ENCODE measurements at places on chromosomes 6 and 20.

DNA sequence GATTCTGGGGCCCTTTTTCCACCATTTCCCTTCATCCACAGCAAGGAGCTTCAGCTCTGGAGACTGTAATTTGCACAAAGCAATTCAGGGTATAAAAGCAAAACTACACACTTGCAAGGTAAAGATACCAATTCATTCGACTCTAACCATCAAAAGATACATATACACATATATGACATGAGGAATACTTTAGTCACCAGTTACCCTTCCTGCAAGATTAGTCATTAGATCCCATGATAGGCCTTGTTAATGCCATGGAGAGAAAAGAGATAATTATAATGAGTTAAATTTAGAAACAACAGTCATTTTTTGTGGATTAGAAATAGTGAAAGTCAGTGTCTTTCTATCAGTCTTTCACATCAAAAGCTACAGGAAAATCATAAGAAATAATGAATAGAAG, 204.2 kb downstream of the KCNQ5 start:
- DNase-seq = no peak

GRCh38 chr20:31547017-31547675, 32.9 kb downstream of the HM13 start:
- DNase-seq = peak; percentile 80

GRCh38 chr20:48607544-48607865, 220.3 kb downstream of the PREX1 start:
- DNase-seq = no peak

- no peak for DNase-seq
Measured at GRCh38 chr6:55445648-55446204, 118.5 kb downstream of the GFRAL start.

- no peak for DNase-seq
Measured at GRCh38 chr20:57777911-57778310, 68.1 kb upstream of the PMEPA1 start.

DNA sequence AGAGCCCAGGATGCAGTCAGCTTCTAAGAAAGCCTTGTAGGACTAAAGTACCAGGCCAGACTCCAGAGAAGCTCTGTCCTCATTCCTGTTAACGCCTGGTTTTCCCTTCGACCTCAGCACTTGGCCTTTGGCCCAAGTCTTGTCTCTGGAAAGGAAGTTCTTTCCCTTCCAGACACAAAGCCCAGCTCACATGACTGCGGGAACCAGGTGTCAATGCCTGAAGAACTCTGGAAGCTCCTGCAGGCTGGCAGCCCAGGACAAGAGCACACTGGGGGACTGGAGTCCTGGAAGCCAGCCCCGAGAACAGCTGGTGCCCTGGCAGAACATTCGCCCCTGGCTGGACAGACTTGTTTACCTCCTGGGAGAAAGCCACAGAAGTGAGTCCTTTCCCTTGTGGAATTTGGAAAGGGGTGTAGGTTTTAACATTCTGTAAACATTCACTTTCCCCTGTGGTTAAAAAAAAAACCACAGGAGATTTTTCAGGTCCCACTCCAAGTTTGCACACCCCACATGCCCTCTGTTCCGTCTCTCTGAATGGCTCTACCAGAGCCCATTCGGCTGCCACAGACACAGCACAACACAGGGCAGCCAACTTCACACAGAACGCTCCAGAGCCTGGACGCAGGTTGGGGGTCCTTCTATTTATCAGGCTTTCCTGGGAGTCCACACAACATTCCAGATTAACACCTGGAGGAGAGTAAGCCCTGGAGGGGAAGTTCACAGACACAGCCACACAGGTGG, 18.1 kb downstream of the ACSS1 start:
- peak; percentile 11 for DNase-seq

- no peak for DNase-seq
Measured at GRCh38 chr6:44442236-44442635, 54.7 kb downstream of the CDC5L start.

DNA sequence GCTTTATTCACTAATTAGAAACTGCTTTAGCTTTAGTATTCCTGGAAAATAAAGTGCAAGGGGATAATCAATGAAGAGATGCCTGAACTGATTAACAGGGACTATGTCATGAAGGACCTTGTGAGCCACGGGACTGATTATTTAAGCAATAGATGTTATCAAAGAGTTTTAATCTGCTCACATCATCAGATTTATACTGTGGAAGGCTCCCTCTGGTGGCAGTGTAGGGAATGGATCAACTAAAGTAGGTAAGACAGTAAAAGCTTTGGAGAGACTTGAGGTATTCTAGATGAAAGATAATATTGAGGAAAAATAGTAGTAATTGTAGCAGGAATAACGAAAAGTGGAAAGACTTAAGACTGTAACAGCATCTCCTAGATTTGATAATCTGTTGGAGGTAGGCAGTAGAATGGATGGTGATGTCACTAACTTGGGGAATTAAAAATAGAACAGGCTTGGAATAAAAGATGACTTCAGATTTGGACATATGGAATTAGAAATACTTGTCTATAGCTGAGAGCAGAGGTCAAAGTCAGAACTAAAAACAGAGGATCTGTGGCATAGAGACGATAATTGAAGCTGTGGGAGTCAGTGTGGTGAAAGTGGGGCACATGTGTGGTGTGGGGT, 80.3 kb upstream of the HTR1E start:
- peak; percentile 3 for DNase-seq
